Stimulated activated naive B cell treated with anti-CD40 and anti-IgM and Interleukin-4, amounts not matched to agents 10 μg/mL and 1 μg/mL and 100 μg/mL, for 72 hours (primary cell): ENCODE measurements at places on chromosomes 3 and 15.
A peak's percentile ranks its signal among the peaks of the same experiment; 100 is the strongest.

DNA sequence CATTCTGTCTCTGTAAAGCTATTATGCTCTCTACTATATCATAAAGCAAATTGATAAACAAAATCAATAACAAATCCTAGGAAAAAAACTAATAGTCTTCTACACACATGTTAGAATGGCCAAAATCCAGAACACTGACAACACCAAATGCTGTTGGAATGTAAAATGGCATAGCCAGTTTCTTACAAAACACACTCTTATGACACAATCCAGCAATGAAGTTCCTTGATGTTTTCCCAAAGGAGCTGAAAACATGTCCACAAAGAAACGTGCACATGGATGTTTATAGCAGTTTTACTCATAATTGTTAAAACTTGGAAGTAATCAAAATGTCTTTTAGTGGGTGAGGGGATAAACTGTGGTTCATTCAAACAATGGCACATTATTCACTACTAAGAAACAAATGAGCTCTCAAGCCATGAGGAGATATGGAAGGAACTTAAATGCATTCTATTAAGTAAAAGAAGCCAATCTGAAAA, 32.7 kb downstream of the CADM2 start:
- H3K27me3 ChIP-seq, result no peaks in the 10 kb centered on the region
- H3K4me3 ChIP-seq, result no peak overlapping the region
- H3K4me1 ChIP-seq, result no peaks in the 10 kb centered on the region
- no peak for DNase-seq
- H3K27ac ChIP-seq, result no peak overlapping the region

DNA sequence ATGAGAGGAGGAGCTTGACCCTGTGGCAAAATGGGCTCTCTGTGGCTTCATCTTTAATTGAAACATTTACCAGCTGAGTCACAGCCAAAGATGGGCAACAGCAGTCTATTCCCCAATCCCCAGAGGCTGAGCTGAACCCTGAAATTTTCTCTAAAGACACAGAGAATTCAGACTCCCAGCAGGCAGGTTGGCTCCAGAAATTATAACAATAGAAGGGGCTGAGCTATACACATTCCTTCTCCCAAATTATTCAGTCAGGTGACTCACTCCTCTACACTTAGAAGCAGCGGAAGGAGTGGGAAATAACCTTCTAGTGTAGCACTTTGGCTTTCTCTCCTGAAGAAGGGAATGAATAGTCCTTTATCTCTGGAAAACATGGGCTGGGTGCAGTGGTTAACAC, 264.3 kb upstream of the ARHGEF26 start:
- no peaks in the 10 kb centered on the region for H3K36me3 ChIP-seq
- no peak overlapping the region for H3K27ac ChIP-seq
- no peaks in the 10 kb centered on the region for H3K4me1 ChIP-seq
- no peak for DNase-seq
- H3K4me3 ChIP-seq, result no peak overlapping the region
- no peaks in the 10 kb centered on the region for H3K27me3 ChIP-seq

DNA sequence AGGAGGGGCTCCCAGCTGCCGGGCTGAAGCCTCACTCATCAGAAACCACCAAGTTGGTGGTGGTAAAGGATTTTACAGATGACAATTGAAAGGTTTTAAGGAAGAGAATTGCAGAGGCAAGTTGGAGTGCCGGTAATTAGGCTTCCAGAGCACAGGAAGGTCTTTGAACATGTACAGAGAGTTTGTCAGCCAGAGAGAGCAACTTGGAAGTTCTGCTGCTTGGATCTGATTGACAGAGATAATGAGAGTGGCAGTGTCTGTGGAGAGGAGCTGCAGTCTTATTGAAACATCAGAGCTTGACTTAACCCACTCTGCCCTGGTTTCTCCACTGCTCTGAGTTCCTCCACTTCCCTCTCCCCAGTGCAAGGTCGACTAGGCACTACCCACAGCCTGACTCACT, 448.6 kb downstream of the EPHB1 start:
- no peak overlapping the region for H3K27ac ChIP-seq
- no peaks in the 10 kb centered on the region for H3K36me3 ChIP-seq
- H3K4me3 ChIP-seq, result no peak overlapping the region

GRCh38 chr3:22536541-22536940, 666.6 kb upstream of the UBE2E2 start:
- no peak overlapping the region for H3K4me3 ChIP-seq
- no peaks in the 10 kb centered on the region for H3K4me1 ChIP-seq
- no peaks in the 10 kb centered on the region for H3K36me3 ChIP-seq
- no peak overlapping the region for H3K27ac ChIP-seq
- H3K27me3 ChIP-seq, result no peaks in the 10 kb centered on the region
- no peak for DNase-seq

DNA sequence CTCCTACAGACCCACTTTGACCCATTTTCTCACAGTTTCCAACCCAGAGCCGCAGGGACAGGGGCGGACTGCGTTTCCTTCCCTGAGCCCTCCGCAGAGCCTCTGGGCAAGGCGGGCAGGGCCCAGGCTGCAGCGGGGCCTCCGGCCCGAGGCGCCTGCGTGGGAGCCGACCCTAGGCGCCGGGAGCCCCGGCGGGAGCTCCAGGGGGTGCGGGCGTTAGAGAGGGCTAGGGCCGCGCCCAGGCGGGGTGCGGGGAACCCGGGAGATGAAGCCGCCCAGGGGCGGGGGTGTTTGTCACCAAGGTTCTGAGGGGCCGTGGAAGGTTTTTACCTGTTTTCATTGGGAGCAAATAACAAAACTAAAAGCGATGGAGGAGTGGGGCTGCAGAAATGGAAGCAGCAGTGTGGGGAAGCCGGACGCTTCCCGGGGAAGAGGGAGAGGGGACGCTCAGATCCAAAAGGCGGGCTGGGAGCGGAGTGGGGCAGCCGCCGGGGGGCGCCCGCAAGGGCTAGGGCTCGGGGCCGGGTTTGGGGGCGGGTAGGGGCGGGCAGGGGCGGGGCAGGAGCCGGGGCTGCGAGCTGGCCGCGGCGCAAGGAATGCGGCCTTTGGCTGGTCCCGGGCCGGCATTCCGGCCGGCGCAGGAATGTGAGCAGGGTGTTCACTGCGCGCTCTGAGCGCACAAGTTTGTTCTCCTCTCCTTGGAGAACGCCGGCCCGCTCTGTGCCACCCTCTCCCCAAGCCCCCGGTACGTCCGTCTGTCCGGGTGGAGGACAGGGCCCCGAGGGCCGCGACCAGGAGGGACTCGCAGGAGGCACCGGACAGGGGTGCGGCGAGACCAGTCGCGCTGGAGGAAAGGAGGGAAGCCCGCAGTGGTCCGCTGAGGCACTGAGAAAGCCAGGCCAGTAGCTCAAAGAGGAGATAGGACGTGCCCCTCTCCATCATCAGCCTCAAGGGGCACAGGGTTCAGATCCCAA, 61.1 kb downstream of the AMOTL2 start:
- peaks cover 7% of the 10 kb centered on the region for H3K4me1 ChIP-seq
- H3K27me3 ChIP-seq, result peaks cover 29% of the 10 kb centered on the region
- peak overlapping the region; percentile 79 for H3K4me3 ChIP-seq
- DNase-seq, result no peak
- no peaks in the 10 kb centered on the region for H3K36me3 ChIP-seq
